ENCODE measurements at places on chromosomes 6 and 20.

DNA sequence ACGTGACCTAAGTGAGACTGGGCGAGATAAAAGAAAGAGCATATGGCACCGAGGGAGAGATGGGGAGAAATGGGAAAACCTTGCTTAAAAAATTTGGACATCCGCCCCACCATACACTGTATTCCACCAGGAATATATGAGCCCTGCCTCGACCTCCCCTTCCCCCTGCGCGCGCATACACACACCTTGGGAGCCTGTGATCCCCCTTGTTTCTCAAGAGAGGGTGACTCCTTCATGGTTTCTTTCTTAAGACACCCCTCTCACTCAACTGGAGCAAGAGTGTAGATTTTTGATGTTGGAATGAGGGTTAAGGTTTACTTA is 480 bp downstream of the ABCF1 start:
- no peak for DNase-seq

DNA sequence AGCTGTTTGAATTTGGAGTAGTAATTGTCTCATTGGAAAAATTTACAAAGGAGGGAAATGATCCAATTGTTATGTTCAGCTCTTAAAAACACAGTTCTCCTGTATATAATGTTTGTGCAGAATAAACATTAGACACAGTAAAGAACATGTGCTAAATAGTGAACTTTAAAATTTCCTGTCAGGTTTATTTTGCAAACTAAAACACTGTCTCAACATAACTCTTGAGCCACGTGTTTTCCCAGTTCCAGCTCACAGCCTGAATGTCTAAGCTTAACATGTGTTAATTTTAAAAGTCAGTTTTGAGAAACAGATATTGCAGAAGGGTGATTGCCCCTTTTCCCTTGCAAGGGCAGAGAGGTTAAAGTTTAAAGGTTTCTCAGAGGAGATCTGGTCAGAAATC is 20.6 kb downstream of the EPHA7 start:
- no peak for DNase-seq

- no peak for DNase-seq
Observed at GRCh38 chr6:112197636-112198035, 56.7 kb downstream of the LAMA4 start.

DNA sequence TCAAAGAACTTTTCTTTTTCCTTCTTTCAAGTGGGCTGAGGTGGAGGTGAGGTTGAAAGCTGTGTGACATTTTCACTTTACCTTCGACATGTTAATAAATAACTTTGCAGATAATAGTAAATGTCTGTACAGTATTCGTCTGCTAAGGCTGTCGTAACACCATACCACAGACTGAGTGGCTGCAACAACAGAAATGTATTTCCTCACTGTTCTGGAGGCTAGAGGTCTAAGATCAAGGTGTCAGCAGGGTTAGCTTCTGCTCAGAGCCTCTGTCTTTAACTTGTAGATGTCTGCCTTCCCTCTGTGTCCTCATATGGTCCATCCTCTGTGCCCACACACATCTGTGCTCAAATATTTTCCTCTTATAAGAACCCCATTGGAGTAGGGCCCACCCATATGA is 14.9 kb downstream of the PHACTR2 start:
- no peak for DNase-seq

DNA sequence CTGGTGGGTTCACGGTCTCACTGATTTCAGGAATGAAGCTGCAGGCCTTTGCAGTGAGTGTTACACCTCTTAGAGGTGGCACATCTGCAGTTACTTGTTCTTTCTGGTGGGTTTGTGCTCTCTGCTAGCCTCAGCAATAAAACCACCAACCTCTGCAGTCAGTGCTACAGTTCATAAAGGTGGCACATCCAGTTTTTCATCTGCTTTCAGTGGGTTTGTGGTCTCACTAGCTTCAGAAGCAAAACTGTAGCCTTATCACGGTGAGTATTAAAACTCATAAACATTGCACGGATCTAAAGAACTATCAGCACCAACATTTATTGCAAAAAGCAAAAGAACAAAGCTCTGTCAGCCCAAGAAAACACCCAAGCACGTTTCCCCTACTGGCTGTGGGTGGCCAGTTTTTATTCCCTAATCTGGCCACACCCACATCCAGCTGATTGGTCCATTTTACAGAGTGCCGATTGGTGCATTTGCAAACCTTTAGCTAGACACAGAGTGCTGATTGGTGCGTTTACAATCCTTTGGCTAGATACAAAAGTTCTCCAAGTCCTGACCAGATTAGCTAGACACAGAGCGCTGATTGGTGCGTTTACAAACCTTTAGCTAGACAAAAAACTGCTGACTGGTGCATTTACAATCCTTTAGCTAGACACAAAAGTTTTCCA is 3.4 kb upstream of the TMEM14C start:
- no peak for DNase-seq

- no peak for DNase-seq
Observed at GRCh38 chr20:38770546-38770945, 22.3 kb downstream of the ACTR5 start.

DNA sequence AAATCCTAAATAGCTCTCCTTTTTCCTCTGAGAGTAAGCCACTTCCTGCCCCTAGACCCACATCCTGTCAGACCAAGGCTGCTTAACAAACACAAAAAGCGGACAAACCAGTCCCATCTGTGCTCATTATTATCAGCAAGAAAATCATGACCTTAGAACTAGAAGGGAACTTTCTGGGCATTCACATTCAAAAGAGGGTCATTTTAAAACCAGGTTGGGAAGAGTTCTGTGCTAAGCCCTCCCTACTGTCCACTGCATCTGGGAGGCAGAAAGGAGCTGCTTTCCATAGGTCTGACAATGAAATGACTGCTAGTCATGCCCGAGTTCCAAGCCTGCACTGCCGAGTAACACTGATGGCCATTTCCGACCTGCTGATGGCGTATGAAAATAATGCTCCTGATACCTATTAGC is 15.4 kb downstream of the EZR start:
- no peak for DNase-seq

- no peak for DNase-seq
Observed at GRCh38 chr20:5971203-5971602, 20.8 kb downstream of the MCM8 start.

GRCh38 chr20:60518022-60518421 is 559.8 kb downstream of the CDH26 start:
- DNase-seq, result no peak

GRCh38 chr6:35811699-35811995 is 6.5 kb downstream of the LHFPL5 start:
- no peak for DNase-seq

- no peak for DNase-seq
Observed at GRCh38 chr6:154197196-154197860, 158.3 kb downstream of the OPRM1 start.

- DNase-seq, result no peak
Observed at GRCh38 chr6:31576897-31577578, 1.7 kb downstream of the TNF start.

DNA sequence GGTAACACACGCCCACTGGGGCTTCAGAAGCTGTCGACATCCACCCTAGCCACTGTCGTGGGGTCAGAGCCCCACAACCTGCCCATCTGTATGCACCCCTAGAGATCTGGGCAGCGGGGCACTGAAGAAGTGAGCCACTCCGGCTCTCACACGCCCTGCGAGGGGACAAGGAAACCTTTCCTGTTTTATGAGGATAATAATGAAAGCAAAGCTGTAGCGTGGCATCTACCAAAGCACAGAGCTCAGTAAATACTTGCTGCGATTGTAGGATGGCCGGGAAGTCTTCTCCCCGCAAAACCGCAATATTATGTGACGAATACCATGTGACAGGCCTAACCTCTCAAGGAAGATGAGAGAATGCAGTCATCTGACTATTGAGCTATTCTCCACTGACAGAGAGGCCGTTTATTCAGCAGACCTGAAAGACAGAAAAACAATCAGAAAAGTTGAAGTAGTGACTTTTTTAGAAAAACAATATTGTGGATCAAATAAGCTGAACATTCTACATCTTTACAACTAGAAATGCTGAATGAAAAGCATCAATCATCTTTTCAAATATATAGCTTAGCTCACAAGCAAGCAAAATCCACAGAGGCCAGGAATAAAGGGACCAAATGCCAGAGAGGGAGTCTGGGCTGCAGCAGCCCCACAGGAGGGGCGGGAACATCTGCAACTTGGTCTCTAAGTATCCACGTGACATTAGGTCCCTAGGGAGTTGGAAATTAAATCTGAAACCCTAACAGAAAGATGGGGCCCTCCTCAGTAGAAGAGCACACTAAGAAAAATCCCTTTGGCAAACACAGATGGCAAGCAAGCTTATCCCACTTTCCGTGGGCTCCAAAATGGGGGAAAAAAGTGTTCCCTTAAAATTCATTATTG is 207.8 kb downstream of the TTLL2 start:
- DNase-seq, result no peak

DNA sequence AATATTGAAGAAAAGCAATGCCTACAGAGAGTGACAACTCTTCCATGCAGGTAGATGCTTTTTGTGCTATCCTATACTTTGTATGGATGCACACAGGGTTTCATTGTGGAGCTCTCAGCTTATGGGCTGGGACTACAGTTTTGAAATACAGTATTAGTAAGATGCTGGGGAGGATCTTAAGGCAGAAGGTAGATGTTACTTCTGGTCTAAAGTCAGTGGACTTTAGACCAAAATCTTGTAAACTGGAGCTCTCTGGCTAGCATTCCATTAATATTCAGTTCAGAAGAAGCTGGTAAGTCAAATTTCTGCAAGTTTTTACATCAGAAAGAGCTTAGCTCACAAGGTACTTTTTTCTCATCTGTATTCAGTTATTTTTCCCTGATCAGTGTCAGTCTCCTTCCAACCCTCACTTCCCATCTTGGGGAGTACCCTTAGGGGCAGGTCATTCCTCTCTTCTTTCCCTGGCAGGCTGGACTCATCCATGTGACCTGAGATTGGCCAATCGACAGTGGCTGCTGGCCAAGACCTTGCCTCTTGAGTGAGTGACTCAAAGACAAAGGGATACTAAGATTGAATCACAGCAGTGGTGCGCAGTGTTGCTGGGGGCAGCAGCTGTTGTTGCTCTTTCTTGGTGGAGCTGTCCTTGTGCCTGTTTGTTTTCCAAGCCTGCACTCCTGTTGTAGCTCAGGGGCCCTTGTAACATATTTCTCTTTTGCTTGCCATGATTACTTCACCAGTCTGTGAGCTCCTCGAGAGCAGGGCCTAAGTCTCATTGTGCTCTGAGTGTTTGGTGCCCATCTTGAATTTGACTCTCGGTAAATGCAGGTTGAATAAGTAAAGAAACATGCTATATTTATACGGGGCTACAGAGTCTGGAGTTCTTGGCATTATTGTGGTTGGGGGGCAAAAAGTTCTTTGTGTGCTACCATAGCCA is 2.8 kb upstream of the PHF20 start:
- DNase-seq, result no peak

DNA sequence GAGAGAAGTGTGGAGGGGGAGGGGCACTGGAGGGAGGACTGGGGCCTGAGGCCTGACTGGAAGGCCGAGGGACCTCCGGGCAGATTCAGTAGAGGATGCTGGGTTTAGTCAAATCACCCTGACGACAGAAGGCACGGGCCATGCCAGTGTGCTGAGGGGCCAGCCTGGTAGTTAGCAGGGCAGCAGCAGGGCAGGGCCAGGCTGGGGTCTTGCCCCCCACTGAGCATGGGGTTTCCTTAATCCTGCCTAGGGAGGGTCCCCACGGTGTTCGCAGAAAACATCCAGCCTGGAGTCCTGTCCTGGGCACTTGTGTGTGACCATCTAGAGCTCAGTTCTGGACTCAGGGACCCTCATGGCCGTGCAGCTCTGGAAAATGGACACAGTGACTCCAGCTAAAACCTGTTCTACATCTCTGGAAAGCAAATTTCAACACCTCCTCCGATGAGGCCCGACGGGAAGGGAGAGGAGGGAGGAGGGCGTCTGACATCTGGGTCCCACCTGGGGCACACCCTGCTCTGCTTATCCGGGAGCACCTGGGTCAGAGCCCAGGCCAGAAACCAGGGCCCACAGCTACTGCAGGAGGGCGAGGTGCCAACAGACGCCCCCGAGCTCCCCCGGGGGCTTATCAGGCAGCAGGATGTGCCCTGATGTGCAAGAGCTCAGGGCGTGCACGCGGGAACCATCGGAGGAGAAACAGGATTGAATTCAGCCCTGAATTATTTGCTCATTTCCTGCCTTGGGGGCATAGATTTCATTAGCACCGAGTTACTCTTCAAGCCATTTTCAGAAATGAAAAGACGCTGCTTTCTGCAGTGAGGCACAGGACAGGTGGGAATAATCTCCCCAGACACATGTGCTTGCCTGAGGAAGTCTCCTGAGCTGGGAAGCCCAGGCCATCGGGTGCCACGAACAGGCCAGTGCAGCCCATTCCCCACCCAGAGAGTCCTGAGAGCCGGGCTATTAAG is 78.0 kb upstream of the MPC1 start:
- DNase-seq, result no peak

GRCh38 chr6:134662077-134662700 is 287.7 kb downstream of the ALDH8A1 start:
- no peak for DNase-seq

DNA sequence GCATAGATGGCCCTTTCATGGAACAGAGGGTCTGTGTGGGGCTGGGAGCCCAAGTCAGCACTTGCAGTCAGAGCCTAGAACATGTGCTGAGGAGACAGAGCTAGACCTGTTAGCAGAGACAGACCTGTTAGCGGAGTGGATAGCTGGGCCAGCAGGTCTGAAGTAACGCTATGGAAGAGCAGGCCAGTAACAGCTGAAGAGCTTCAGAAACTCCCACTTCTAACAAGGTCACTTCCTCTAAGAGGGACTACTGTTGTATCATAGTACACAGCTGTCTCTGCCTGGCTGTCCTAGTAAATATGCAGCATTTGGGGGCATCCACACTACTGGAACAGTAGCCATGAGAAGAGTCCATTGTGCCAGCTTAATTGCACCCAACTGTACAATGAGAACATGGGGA is 41.2 kb upstream of the POLR1H start:
- DNase-seq, result no peak

GRCh38 chr6:84422380-84422968 is 195.0 kb upstream of the CEP162 start:
- DNase-seq, result no peak

- DNase-seq, result no peak
Observed at GRCh38 chr20:49556621-49557020, 11.3 kb downstream of the PTGIS start.

GRCh38 chr6:80133020-80133419 is 26.5 kb downstream of the BCKDHB start:
- DNase-seq, result no peak

DNA sequence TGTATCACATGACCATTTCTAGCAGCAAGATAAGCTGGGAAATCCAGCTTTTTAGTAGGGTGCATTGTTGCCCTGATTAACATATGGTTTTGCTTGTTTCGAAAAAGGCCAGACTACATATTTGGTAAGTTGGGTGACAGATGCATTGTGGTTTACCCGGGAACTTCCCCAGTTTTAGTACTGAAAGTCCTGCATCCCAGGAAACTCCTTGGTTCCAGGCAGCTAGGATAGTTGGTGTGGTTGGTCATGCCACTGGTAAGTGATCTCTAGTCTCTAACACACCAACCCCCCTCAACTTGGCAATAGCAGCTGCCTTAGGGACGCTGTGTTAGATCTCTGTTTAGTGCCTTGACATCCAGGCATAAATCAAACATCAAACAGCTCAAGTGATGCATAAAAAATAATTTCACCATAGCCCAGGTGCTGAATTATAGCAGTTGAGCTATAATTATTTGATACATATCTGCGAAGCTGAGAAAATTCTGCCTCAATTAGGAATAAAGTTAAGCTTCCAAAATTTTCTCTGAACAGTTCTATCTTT is 216.5 kb downstream of the TFAP2C start:
- no peak for DNase-seq

All from GM18507 (cell line).